Aorta (tissue), 5 donors: ENCODE measurements at places on chromosomes 4 and X. TPM values are rescaled to one million over a fixed set of nuclear protein-coding genes. Genes with fewer than 3 reads are reported as not detected.

The GRID2 gene
- 0.18 TPM for total RNA-seq

DNA sequence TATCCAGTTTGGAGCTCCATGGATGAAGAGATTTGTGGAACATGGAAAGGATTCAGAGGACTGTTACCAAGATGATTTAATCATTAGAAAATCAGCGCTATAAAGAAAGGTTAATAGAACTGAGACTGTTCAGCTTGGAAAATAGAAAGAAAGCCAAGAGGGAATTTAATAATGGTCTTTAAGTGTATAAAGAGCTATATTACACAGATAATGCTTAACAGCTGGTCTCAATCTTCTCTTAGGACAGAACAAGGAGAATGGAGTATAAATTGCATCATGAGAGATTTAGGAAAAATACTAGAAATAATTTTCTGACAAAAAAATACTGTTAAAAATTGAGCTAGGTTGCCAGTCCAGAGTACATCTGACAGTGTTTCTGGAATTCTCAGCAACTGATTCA, 91.3 kb upstream of the MAGEC2 start:
- no peak for DNase-seq
- no peaks in the 10 kb centered on the region for H3K36me3 ChIP-seq
- no peak overlapping the region for H3K4me3 ChIP-seq
- no peaks in the 10 kb centered on the region for H3K27me3 ChIP-seq
- H3K4me1 ChIP-seq = no peaks in the 10 kb centered on the region

GRCh38 chr4:56658528-56658927, 22.6 kb downstream of the HOPX start:
- no peak overlapping the region for H3K27ac ChIP-seq
- no peak overlapping the region for H3K4me3 ChIP-seq
- no peaks in the 10 kb centered on the region for H3K4me1 ChIP-seq
- no peaks in the 10 kb centered on the region for H3K36me3 ChIP-seq
- H3K27me3 ChIP-seq = no peaks in the 10 kb centered on the region

- no peak overlapping the region for H3K4me3 ChIP-seq
- H3K4me1 ChIP-seq = no peaks in the 10 kb centered on the region
- H3K36me3 ChIP-seq = no peaks in the 10 kb centered on the region
Observed at GRCh38 chrX:2774776-2775175, 22.9 kb downstream of the XG start.

- peak; percentile 97 for DNase-seq
- peaks cover 6% of the 10 kb centered on the region for H3K4me1 ChIP-seq
- no peaks in the 10 kb centered on the region for H3K36me3 ChIP-seq
Observed at GRCh38 chrX:107676559-107677378, 48.5 kb downstream of the PRPS1 start.

DNA sequence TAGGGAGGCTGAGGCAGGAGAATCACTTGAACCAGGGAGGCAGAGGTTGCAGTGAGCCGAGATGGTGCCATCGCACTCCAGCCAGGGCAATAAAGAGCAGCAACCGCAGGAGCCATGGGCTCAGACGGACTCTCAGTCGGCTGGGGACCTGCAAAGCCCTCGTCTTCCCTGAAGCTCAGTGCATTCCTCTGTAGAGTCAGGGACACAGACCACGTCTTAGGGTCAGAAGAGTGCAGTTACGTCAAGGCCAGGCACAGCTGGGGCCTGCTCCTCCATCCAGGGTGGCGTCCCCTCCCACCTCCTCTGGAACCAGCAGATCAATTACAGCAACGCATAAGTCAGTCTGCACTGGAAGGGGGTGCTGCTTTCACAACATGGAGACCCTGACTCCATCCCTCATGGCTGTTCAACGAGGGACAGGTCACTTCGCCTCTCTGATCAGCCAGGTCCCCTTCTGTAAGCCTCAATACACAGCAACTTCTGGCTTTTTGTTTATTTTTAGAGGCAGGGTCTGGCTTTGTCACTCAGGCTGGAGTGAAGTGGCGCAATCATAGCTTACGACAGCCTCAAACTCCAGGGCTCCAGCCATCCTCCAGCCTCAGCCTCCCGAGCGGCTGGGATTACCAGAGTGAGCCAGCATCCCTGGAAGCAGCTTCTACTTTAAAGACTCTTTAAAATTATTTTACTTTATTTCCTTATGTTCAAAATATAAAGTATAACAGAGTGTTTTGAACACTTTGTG, 76.4 kb downstream of the ZFYVE28 start:
- no peaks in the 10 kb centered on the region for H3K27me3 ChIP-seq
- no peaks in the 10 kb centered on the region for H3K36me3 ChIP-seq
- H3K4me1 ChIP-seq = no peaks in the 10 kb centered on the region
- H3K27ac ChIP-seq = no peak overlapping the region
- peak; percentile 71 for DNase-seq

DNA sequence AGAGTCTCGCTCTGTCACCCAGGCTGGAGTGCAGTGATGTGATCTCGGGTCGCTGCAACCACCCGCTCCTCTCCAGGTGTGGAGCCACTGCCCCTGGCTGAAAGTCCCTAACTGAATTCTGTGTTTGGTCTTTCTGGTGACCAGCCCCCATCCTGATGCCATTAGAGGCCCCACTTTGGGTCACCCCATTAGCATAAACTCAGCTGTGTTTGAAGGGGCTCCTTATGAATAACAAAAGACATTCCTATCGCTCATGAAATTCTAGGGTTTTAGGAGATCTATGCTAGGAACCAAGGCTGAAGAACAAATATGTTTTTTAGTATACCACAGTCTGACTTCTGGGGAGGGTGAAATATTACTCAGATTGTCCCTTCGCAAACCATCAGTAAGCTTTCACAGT, 652.9 kb downstream of the ADGRL3 start:
- no peak overlapping the region for H3K4me3 ChIP-seq
- no peak for DNase-seq
- H3K36me3 ChIP-seq = no peaks in the 10 kb centered on the region
- H3K27ac ChIP-seq = no peak overlapping the region
- H3K4me1 ChIP-seq = no peaks in the 10 kb centered on the region

DNA sequence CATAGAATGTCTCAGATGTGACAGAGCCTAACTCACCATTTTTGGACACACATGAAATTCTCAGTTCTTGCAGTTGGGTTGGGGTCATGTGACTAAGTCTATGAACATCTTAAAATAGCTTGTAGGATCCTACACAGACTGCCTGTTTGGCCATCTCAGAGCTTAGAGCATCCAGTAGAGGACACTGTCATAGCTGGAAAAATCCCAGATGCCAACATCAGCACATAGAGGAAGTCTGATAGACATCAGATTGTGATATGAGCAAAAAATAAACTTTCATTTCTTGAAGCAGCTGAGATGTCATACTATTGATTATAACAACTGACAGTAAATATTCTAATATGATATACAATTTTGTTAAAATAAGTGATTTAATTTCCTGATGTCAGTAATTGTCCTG, 207.1 kb downstream of the TRAM1L1 start:
- H3K4me3 ChIP-seq = no peak overlapping the region
- no peak for DNase-seq
- H3K27ac ChIP-seq = no peak overlapping the region
- H3K4me1 ChIP-seq = no peaks in the 10 kb centered on the region
- H3K27me3 ChIP-seq = no peaks in the 10 kb centered on the region

GRCh38 chrX:112025753-112026152, 56.8 kb downstream of the TRPC5 start:
- H3K4me1 ChIP-seq = no peaks in the 10 kb centered on the region
- no peaks in the 10 kb centered on the region for H3K36me3 ChIP-seq
- no peak overlapping the region for H3K4me3 ChIP-seq
- H3K27me3 ChIP-seq = no peaks in the 10 kb centered on the region
- no peak overlapping the region for H3K27ac ChIP-seq

DNA sequence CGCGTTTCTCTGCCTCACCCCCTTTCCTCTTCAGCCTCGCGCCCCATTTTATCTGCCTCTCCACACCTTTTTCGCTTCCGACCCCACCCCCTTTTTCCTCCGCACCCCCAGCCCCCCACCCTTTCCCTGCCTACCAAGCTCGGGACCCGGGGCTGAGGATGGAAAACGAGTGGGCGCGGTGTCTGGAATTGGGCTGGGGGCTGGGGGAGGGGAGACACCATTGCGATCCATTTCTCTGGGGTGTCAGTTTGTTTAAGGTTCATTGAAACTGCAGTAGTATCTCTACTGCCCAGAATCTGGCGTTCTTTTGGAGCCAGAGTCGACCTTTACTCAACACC, 707 bp downstream of the SLC9A6 start:
- no peak overlapping the region for H3K27ac ChIP-seq
- H3K27me3 ChIP-seq = no peaks in the 10 kb centered on the region
- H3K4me3 ChIP-seq = peak overlapping the region; percentile 90
- no peak for DNase-seq
- no peaks in the 10 kb centered on the region for H3K4me1 ChIP-seq

The GLRB gene
- total RNA-seq = 7.7 TPM

DNA sequence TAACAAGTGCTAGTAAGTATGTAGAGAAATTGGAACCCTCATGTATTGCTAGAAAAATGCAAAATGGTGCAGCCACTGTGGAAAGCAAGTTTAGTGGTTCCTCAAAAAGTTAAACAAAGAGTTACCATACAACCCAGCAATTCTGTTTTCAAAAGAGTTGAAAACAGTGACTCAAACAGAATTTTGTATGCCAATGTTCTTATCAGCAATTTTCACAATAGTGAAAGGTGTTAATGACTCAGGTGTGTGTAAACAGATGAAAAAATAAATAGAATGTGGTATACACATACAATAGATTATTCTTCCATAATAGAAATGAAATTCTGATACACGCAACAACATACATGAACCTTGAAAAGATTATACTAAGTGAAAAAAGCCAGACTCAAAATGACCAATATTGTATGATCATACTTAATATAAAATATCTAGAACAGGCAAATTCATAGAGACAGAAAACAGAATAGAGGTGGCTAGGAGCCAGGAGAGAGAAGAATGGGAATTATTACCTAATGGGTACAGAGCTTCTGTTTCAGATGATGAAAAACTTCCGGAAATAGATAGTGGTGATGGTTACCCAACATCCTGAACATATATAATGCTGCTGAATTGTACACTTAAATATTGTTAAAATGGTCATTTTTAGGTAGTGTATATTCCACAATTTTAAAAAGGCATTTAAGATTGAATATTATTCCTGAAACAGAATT, 51.6 kb downstream of the WDFY3 start:
- peak overlapping the region; percentile 10 for H3K4me3 ChIP-seq
- H3K27me3 ChIP-seq = no peaks in the 10 kb centered on the region
- DNase-seq = no peak
- H3K36me3 ChIP-seq = no peaks in the 10 kb centered on the region

- H3K27me3 ChIP-seq = no peaks in the 10 kb centered on the region
- no peak overlapping the region for H3K4me3 ChIP-seq
- no peaks in the 10 kb centered on the region for H3K4me1 ChIP-seq
- no peak for DNase-seq
- H3K36me3 ChIP-seq = peaks cover 3% of the 10 kb centered on the region
Observed at GRCh38 chrX:153781428-153782047, 697 bp downstream of the SRPK3 start.

DNA sequence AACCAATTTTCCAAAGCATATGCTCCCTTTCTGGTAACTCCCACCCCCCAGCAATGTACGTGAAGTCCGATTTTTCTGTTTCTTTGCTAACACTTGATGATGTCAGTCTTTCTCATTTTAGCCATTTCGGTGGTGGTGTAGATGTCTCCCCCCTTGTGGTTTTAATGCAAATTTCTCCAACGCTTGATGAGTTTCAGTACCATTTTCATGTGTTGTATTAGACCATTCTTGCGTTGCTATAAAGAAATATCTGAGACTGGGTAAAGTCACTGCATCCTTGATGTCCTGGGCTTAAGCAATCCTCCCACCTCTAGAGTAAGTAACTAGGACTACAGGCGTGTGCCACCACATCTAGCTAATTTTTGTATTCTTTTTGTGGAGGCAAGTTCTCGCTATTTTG, 148.4 kb upstream of the VCX3A start:
- no peaks in the 10 kb centered on the region for H3K27me3 ChIP-seq
- no peak for DNase-seq
- H3K4me1 ChIP-seq = no peaks in the 10 kb centered on the region
- no peak overlapping the region for H3K27ac ChIP-seq
- no peak overlapping the region for H3K4me3 ChIP-seq

The HNRNPD gene
- total RNA-seq = 120 TPM

The HSFX2 gene
- not detected for total RNA-seq

The MAGEA11 gene
- total RNA-seq = not detected

The DSPP gene
- not detected for total RNA-seq

The CHIC1 gene
- total RNA-seq = 13.9 TPM

The RAPGEF2 gene
- 47.6 TPM for total RNA-seq

The RRH gene
- 0.71 TPM for total RNA-seq

The PDZD4 gene
- 19.2 TPM for total RNA-seq

- no peak overlapping the region for H3K4me3 ChIP-seq
- peaks cover 5% of the 10 kb centered on the region for H3K4me1 ChIP-seq
- no peaks in the 10 kb centered on the region for H3K36me3 ChIP-seq
- H3K27ac ChIP-seq = no peak overlapping the region
- no peaks in the 10 kb centered on the region for H3K27me3 ChIP-seq
- DNase-seq = no peak
Observed at GRCh38 chr4:141346144-141346543, 125.4 kb downstream of the ZNF330 start.

DNA sequence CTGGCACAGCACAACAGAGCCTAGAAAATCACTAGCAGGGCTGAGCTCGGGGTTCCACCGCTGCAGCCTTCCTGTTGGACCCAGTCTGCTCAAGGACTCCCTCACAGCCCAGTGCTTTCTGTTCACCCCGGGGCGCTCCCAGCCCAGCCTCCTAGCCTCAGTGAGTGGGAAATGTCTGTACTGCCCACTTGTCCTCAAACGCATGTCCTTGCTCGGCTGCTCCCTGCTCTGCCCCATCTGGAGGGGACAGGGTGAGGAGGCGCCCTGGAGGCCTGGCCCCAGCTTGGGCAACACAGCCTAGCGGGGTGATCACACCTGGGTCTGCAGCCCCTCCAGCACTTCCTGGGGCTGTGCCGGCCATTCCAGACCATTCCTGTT, 11.9 kb upstream of the CCNQ start:
- no peak for DNase-seq
- H3K27me3 ChIP-seq = no peaks in the 10 kb centered on the region
- no peak overlapping the region for H3K27ac ChIP-seq
- H3K36me3 ChIP-seq = no peaks in the 10 kb centered on the region

DNA sequence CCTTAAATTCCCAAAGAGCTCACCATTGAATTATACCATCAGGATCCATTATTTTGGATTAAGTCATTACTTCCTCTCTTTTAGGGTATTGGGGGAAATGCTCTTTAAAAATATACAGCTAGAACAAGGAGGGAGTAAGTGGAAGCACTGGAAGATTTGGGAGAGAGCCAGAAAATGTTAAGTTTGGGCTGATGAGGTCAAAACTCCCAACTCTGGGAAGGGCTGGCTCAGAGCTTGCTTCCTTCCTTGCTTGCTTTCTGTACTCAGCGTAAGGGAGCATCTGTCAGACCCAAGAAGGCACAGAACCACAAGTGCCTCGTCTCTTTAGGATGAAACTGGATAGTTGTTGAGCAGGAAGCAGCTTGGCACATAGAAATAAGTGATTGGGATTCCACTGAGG, 138.2 kb downstream of the GUCY2F start:
- H3K27me3 ChIP-seq = no peaks in the 10 kb centered on the region
- H3K36me3 ChIP-seq = no peaks in the 10 kb centered on the region
- no peak overlapping the region for H3K27ac ChIP-seq

The CXXC4 gene
- 0.93 TPM for total RNA-seq
